ENCODE measurements at places on chromosomes 16 and 17.
A peak's percentile ranks its signal among the peaks of the same experiment; 100 is the strongest.

- no peak for DNase-seq
Observed at GRCh38 chr16:74455619-74456289, 34.5 kb upstream of the CLEC18B start.

GRCh38 chr17:44530896-44531418 lies 26.3 kb upstream of the FZD2 start:
- DNase-seq = no peak

DNA sequence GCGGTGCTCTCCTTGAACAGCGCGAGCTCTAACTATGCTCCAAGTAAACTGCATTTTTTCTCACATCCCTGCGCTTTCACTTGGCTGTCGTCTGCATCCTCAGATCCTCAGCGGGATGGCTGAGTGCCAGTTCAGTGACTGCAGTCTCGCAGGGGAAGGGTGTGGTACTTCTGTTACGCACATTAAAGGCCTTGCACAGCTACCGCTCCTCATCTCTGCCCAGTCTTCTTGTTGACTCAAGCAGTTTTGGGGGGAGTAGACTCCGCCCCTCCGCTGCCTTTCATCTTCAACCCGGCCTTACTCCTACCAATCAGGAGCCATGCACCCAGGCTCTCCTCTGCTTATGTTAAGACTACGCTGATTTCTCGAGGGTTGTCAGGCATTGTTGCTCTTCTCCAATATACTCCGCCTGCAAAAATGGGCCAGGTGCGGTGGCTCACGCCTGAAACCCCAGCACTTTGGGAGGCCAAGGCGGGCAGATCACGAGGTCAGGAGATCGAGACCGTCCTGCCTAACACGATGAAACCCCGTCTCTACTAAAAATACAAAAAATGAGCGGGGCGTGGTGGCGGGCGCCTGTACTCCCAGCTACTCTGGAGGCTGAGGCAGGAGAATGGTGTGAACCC lies 10.0 kb downstream of the ATP5PD start:
- DNase-seq = peak; percentile 64

- no peak for DNase-seq
Observed at GRCh38 chr17:28598389-28598788, 436 bp downstream of the SPAG5 start.

DNA sequence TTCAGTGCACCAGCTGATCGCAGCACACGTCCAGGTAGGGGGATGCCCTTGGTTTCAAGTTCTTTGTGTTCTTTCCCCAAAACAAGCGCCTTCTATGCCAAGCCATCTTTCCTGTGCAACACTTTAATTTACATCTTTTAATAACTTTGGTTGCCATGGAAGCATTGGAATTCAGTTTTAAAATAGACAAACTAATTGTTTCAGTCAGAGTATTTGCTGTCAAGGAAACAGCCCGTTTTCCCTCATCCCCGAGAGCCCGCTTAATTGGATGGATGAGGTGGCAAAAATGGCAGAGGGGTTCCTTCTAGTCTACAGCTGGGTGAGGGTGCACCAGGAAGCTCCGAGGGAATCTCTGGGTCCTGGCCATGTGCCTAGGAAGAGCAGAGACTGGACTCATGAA lies 793.7 kb upstream of the EEF2KMT start:
- DNase-seq = no peak

GRCh38 chr17:611202-611601 lies 103.4 kb downstream of the VPS53 start:
- no peak for DNase-seq

Measured in activated CD4-positive, alpha-beta T cell treated with anti-CD3 and anti-CD28 coated beads for 24 hours (primary cell).